ENCODE measurements at places on chromosomes 3 and 15.

DNA sequence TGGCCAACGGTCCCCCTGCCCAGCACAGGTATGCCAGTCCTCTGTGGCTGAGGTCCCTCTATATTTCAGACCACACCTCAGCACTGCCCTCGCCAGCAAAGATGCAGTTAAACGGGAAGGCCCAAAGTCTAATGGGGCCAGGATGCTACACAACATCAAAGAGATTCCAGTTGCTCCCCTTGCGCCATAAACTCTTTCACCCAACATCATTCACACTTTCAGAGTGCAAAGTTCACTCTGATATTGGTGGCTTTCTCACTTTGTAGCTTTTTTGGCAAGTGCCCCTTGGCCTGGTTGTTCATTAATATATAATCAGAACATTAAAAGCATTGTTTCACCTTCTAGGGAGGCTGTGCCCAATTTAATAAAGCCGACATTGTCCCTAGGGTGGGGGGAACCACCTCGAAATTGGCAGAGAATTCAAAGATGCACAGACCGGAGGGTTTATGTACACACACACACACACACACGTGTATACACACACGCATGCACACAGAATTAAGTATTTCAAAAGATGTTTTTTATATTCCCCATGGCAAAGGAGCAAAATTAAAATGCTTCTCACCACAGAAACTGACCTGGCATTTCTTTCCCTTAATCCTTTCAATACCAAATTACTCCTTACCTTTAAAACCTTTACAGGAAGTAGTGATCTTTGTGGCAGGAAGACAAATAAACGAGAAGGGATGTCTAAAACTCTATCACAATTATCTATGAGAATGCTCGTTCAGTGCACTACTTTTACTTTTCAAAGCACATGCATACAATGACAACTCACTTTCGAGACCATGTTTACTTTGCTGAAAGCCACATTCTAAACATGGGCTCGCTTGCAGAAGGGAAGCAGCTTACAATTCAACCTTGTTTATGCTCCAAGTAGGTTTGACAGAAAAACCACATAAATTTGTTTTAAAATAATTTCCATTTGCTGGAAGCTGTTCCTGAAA, 19.5 kb downstream of the LRIG1 start:
- no peak for DNase-seq

DNA sequence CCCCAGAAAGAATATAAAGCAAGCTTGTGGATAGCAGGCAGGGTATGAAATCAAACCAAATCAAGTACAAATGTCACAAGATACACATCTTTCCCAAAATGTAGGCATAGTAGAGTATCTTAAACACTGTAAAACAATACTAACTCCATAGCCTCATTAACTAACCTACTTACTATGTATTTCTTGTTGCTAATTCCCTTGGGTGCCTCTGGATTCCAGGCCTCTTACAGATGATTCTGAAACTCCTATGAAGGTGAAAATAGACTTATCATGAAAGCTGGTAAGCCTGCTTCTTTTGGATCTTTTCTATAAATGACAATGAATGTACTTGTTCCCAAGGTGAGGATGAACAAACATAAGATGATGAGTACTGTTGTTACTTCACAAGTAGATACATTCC, 93.8 kb downstream of the FRMD5 start:
- DNase-seq, result no peak

GRCh38 chr15:31867536-31868442, 162.5 kb upstream of the CHRNA7 start:
- peak; percentile 16 for DNase-seq

DNA sequence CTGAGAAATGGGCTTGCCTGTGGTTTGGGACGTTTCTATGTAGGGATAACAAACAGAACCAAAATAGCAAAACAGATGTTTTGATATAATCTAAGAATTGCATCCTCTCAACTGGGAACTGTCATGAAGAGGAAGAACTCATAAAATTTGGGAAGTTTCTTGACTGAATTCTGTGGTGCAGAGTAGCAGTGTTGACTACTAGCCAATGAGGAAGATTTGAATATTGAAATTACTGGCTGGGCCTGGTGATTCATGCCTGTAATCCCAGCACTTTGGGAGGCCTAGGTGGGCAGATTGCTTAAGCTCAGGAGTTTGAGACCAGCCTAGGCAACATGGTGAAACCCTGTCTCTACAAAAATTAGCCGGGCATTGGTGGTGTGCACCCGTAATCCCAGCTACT, 42.2 kb downstream of the ZNF609 start:
- no peak for DNase-seq

DNA sequence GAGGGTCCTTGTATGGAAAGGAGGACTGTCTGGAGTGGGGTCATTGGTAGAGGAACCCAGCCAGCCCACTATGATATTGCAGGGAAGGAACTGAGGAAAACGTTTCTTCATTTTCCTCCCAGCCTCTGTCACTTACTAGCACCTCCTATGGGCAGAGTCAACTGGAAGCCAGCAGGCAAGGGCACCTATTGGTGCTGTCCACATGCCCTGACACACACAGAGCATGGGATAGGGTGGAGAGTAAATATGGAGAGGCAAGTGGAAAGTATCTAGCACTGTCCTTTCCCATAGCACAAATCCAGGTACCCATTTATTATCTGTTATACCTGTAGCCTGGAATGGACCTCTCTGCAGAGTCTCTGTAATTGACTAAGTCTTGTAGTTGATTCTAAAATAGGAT, 285.6 kb downstream of the WDR72 start:
- DNase-seq, result no peak

DNA sequence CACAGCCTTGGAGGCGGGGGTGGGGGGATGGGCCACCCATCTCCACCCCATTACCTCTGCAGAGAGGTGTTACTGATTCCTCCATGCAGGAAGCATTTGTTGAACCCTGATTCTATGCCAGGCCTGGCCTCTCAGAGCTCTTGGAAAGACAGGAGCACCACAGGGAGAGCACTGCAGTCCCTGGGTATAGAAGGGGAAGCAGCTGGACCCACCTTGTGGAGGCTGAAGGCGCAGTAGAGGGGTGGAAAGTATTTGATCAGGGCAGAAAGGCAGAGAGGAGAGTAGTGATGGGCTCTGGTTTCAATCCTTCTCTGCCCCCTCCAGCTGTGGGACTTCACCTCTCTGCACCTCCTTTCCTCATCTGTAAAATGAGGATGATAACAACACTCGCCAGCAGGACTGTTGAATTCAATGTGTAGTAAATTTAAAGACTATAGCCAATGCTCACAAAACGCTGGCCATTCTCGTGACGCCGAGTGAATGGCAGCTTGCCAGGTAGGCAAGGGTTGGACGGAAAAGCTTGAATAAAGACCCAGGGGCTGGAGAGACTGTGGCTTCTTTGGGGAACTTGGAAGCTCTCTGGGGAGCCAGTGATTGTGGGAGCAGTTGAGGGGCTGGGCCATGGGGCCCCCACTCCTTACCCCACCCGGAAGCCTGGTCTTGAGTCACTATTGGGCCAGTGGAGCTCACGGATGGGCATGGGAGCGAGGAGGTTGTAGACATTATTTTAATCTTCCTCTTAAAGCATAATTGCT, 8.0 kb upstream of the CCDC33 start:
- no peak for DNase-seq

GRCh38 chr15:28098360-28098765, 752 bp downstream of the OCA2 start:
- DNase-seq, result no peak

GRCh38 chr3:152222327-152222726, 46.4 kb upstream of the MBNL1 start:
- DNase-seq, result no peak

Data from activated naive CD4-positive, alpha-beta T cell (primary cell).